Tibial artery (tissue), 4 donors: ENCODE measurements at places on chromosomes 3 and 15.

DNA sequence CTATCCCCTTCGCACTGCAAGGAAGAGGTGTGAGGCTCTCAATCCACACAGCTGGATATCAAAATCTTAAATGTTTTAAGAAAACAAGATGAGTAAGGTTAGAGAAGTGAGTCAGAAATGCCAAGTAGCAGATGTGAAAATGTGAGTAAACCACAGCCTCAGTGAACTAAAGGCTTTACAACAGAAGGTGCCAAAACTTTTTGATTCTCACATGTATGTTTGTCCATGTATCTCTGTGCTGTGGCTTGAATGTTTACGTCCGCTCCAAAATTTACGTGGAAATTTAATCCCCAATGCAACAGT lies 126.8 kb upstream of the PFN2 start:
- H3K36me3 ChIP-seq = no peaks in the 10 kb centered on the region
- peaks cover 10% of the 10 kb centered on the region for H3K4me1 ChIP-seq
- H3K27ac ChIP-seq = no peak overlapping the region
- H3K4me3 ChIP-seq = no peak overlapping the region

- H3K27ac ChIP-seq = no peak overlapping the region
- no peak for DNase-seq
- H3K36me3 ChIP-seq = no peaks in the 10 kb centered on the region
- H3K27me3 ChIP-seq = no peaks in the 10 kb centered on the region
- no peak overlapping the region for H3K4me3 ChIP-seq
- no peaks in the 10 kb centered on the region for H3K4me1 ChIP-seq
Observed at GRCh38 chr15:34665498-34666116, 82.2 kb upstream of the GOLGA8B start.

GRCh38 chr15:85583923-85584390 lies 203.6 kb downstream of the AKAP13 start:
- no peaks in the 10 kb centered on the region for H3K27me3 ChIP-seq
- DNase-seq = no peak
- H3K36me3 ChIP-seq = peaks cover 8% of the 10 kb centered on the region
- H3K4me1 ChIP-seq = peaks cover 49% of the 10 kb centered on the region
- peak overlapping the region; percentile 63 for H3K27ac ChIP-seq

- H3K27ac ChIP-seq = no peak overlapping the region
- no peaks in the 10 kb centered on the region for H3K27me3 ChIP-seq
Observed at GRCh38 chr3:18687286-18687685, 262.1 kb upstream of the SATB1 start.

GRCh38 chr3:128338536-128339330 lies 128.0 kb downstream of the DNAJB8 start:
- H3K4me1 ChIP-seq = peaks cover 6% of the 10 kb centered on the region
- H3K36me3 ChIP-seq = peaks cover 47% of the 10 kb centered on the region
- no peaks in the 10 kb centered on the region for H3K27me3 ChIP-seq
- DNase-seq = peak; percentile 17

DNA sequence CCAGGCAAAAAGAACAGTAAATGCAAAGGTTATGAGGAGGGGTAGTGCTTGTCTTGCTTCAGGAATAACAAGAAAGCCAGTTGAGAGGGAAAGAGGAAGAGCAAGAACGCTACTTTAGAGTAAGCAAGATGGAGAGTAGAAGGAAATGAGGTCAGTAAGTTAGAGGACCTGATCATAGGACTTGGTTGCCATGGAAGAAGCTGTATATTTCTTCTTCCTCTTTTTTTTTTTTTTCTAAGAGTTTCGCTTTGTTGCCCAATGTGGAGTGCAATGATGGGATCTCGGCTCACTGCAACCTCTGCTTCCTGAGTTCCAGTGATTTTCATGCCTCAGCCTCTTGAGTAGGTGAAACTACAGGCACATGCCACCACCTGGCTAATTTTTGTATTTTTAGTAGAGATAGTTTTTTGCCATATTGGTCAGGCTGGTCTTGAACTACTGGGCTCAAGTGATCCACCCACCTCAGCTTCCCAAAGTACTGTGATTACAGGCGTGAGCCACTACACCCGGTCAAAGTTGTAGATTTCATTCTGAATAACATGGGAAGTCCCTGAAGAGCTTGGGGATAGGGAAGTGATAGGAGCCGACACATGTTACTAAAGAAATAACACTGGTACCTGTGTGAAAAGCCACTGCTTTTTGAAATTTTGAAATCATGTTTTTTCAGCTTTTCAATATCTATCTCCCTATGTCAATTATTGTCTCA lies 527.9 kb upstream of the NAALADL2 start:
- no peak for DNase-seq
- H3K27ac ChIP-seq = no peak overlapping the region
- no peak overlapping the region for H3K4me3 ChIP-seq
- H3K36me3 ChIP-seq = no peaks in the 10 kb centered on the region

GRCh38 chr15:73228128-73228646 lies 140.6 kb downstream of the HCN4 start:
- H3K4me3 ChIP-seq = no peak overlapping the region
- no peaks in the 10 kb centered on the region for H3K36me3 ChIP-seq

DNA sequence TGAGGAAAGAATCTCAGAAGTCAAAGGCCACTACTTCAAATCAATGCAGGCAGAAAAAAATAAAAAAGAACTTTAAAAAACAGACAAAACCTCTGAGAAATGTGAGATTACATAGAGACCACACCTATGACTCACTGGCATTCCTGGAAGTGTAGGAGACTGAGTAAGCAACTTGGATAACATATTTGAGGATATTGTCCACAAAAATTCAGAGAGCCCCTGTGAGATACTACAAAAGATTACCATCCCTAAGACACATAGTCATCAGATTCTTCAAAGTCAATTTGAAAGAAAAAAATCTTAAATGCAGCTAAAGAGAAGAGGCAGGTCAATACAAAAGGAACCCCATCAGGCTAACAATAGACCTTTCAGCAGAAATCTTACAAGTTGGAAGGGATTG lies 887.3 kb downstream of the NTRK3 start:
- DNase-seq = no peak
- no peaks in the 10 kb centered on the region for H3K4me1 ChIP-seq
- H3K4me3 ChIP-seq = no peak overlapping the region
- no peaks in the 10 kb centered on the region for H3K36me3 ChIP-seq
- no peaks in the 10 kb centered on the region for H3K27me3 ChIP-seq

- peak overlapping the region; percentile 89 for H3K27ac ChIP-seq
- peaks cover 49% of the 10 kb centered on the region for H3K4me1 ChIP-seq
- peak; percentile 60 for DNase-seq
- no peaks in the 10 kb centered on the region for H3K36me3 ChIP-seq
- H3K4me3 ChIP-seq = no peak overlapping the region
Observed at GRCh38 chr15:25796395-25796794, 66.7 kb downstream of the ATP10A start.

DNA sequence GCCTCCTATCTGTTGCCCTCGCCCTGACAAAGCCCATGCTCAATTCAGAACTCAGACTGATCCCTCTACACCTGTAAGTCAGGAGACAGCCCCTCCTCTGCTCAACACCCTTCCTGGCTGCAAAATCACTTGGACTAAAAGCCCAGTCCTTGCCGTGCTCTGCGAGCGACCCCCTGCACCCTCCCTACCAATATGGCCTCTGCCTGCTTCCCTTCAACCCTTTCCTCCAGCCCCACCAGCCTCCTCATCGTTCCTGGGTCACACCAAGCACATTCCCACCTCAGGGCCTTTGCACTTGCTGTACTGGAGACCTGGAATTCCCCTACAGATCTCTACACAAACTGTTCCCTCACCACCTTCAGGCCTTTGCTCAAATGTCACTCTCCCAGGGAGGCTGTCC lies 5.2 kb upstream of the SSUH2 start:
- no peak overlapping the region for H3K4me3 ChIP-seq
- no peaks in the 10 kb centered on the region for H3K36me3 ChIP-seq
- no peaks in the 10 kb centered on the region for H3K4me1 ChIP-seq
- no peak overlapping the region for H3K27ac ChIP-seq

GRCh38 chr15:51355096-51355495 lies 13.6 kb downstream of the GLDN start:
- H3K27ac ChIP-seq = no peak overlapping the region
- H3K27me3 ChIP-seq = no peaks in the 10 kb centered on the region
- no peak overlapping the region for H3K4me3 ChIP-seq
- peaks cover 38% of the 10 kb centered on the region for H3K4me1 ChIP-seq

DNA sequence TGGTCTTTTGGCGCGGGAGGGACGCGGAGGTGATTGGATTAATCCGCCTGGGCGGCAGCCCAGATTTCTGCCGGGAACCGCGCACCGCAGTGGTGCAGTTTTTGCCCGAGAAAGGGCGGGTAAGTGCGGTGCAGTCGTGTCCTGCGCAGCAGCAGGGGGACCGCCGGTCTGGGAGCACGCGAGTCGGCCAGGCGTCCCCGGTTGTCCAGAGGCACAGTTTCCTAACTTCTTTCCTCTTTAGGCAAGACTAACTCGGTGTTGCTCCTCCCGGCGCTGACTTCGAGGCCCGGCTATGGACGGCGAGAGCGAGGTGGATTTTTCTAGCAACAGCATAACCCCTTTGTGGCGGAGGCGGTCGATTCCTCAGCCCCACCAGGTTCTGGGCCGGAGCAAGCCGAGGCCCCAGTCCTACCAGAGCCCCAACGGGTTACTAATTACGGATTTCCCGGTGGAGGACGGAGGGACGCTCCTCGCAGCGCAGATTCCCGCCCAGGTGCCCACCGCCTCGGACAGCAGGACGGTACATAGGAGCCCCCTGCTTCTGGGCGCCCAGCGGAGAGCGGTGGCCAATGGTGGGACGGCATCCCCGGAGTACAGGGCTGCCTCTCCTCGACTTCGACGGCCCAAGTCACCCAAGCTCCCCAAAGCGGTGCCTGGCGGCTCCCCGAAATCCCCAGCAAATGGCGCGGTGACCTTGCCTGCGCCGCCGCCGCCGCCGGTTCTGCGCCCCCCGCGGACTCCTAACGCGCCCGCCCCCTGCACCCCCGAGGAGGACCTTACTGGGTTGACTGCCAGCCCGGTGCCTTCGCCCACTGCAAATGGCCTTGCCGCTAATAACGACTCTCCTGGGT lies 736 bp downstream of the ARHGEF26 start:
- H3K27ac ChIP-seq = peak overlapping the region; percentile 67
- peak; percentile 33 for DNase-seq
- H3K27me3 ChIP-seq = no peaks in the 10 kb centered on the region
- H3K4me1 ChIP-seq = peaks cover 40% of the 10 kb centered on the region
- peak overlapping the region; percentile 85 for H3K4me3 ChIP-seq

DNA sequence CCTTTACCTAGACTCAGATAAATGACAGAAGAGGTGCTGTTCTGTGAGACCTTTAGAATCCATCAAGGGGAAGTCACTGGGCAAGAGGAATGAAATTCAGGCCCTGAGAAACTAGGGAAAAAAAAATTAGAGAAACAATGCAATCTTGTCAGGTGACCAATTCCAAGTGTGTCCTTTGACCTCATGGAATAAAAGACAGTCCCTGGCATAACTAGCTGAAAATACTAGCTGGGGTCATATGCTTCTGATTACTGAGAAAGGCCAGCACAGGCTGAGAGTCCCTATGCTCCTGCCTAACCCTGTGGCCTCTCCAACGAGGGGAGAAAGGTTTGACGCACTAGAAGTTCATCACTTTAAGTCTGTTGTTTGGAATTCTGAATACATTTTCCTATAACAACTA lies 167.3 kb downstream of the XXYLT1 start:
- peaks cover 6% of the 10 kb centered on the region for H3K4me1 ChIP-seq
- no peak for DNase-seq
- no peak overlapping the region for H3K27ac ChIP-seq
- H3K36me3 ChIP-seq = no peaks in the 10 kb centered on the region

GRCh38 chr3:197397838-197398237 lies 99.4 kb upstream of the DLG1 start:
- no peak overlapping the region for H3K4me3 ChIP-seq
- no peaks in the 10 kb centered on the region for H3K27me3 ChIP-seq
- H3K36me3 ChIP-seq = no peaks in the 10 kb centered on the region
- H3K4me1 ChIP-seq = peaks cover 11% of the 10 kb centered on the region

- no peak overlapping the region for H3K27ac ChIP-seq
- H3K4me1 ChIP-seq = peaks cover 3% of the 10 kb centered on the region
- DNase-seq = peak; percentile 74
- no peak overlapping the region for H3K4me3 ChIP-seq
- no peaks in the 10 kb centered on the region for H3K36me3 ChIP-seq
Observed at GRCh38 chr3:10551821-10552630, 46.6 kb upstream of the ATP2B2 start.

- peaks cover 9% of the 10 kb centered on the region for H3K4me1 ChIP-seq
- H3K36me3 ChIP-seq = no peaks in the 10 kb centered on the region
- no peak for DNase-seq
Observed at GRCh38 chr3:2511356-2511755, 412.7 kb downstream of the CNTN4 start.

- peaks cover under 1% of the 10 kb centered on the region for H3K27me3 ChIP-seq
- no peaks in the 10 kb centered on the region for H3K36me3 ChIP-seq
- peaks cover 2% of the 10 kb centered on the region for H3K4me1 ChIP-seq
- no peak overlapping the region for H3K4me3 ChIP-seq
- H3K27ac ChIP-seq = no peak overlapping the region
Observed at GRCh38 chr3:138440596-138440995, 6.2 kb downstream of the ESYT3 start.

DNA sequence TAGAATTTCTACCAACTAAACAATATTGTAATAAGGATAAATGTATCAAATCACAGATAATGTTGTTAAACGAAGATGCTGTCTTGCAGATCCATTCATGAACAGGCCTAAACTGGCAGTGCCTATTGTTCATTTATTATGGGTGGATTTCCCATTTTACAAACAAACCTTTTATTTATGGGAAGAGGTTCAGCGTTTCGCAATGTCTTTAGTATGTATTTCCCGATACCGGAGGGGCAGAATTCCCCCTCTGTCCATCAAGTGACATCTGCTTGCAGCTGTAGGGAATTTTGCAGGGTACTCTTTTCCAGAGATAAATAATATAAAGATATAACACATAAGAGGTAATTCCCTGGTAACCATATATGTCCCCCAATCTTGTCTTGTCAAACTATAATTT lies 5.7 kb downstream of the CEP19 start:
- no peaks in the 10 kb centered on the region for H3K27me3 ChIP-seq
- H3K36me3 ChIP-seq = no peaks in the 10 kb centered on the region
- H3K4me3 ChIP-seq = no peak overlapping the region

DNA sequence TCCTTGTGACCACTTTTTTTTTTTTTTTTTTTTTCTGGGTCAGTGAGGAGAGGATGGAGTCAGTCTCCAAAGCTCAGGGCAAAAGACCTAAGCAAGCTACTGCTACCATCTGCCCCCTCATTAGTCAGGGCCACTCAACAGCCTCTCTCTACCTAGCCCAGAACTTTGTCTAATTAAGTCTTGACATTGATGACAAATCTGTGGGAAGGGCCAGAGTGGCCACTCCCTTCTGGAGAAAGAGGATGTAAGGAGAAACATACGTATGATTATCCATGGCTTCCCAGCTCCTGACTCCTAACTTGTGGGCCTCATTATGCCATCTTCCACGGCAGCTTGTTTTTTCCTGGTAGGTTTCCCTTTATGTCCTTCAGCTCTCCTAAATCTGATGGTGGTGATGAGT lies 37.9 kb downstream of the NR1I2 start:
- no peaks in the 10 kb centered on the region for H3K4me1 ChIP-seq
- H3K27ac ChIP-seq = no peak overlapping the region
- no peaks in the 10 kb centered on the region for H3K27me3 ChIP-seq
- no peaks in the 10 kb centered on the region for H3K36me3 ChIP-seq

GRCh38 chr3:149080011-149080698 lies 6.2 kb downstream of the HLTF start:
- H3K27me3 ChIP-seq = no peaks in the 10 kb centered on the region
- H3K36me3 ChIP-seq = no peaks in the 10 kb centered on the region
- H3K4me1 ChIP-seq = no peaks in the 10 kb centered on the region
